ENCODE measurements at places on chromosomes 16 and 17.

- DNase-seq, result peak; percentile 88
These were observed at the start of gene RANGRF for GRCh38 chr17:8288336-8289102. RANGRF (plus strand) TSS chr17:8288670; CDS start chr17:8288789, 119 bp downstream.

DNA sequence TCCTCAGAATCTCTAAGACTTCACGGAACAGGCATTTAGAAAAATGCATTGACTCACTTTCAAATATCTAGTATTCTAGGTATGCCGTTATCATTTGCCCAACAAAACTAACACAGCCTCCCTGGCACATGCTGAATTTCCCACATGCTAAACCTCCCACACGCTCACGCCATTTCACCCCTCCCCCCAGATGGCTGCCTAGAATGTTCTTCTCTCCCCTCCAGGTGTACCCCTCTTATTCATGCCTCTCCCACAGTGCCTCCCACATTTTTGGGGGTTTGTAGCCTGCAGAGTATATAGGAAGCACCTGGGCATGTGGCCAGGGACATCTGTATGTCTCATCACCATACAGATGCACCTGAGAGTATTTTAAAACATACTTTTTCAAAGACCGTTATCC is 38.2 kb upstream of the ICAM2 start:
- DNase-seq, result no peak

DNA sequence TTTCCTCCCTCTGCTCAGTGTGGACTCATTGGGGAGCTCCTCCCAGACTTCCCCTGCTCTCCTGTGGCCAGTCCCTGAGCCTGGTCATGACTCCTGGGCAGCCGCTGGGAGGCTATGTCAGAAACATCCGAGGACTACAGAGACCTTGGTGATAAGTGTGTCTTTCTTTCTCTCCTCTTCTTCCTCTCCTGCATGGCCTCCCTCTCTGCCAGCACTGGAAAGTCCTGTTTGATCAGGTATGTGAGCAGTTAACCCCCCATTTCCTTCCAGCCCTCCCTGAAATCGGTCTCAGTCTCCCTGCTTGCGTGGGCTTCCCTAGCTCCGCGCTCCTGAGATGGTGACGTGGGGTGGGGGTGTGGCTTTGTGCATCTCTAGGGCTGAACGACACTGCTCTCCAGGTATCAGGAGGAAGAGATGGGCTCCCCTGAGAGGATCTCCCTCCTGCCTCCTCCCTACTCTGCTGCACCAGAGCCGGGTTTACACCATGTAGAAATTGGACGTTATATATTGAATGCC is 2.1 kb downstream of the RHBDL3 start:
- DNase-seq, result no peak

DNA sequence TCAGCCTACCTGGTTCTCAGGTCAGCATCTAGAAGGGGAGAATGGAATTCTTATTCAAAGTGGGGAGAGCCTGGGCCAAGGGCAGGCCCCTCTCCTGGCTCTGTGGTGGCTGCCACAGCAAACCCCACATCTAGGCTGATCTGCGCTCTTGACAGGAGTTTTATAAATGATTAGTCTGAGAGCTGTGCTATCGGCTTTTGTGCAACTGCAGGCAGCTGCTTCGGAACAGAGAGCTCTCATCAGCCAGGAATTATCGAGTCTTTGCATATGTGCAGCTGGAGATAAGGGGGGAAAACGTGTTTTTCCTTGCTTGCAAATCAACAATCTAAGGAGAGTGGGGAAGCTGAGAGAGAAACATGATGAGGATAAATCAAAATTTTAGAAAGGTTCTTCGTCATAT is 91.7 kb downstream of the HS3ST3A1 start:
- DNase-seq, result no peak

GRCh38 chr17:72872396-72872795 is 220.1 kb downstream of the SLC39A11 start:
- DNase-seq, result no peak

DNA sequence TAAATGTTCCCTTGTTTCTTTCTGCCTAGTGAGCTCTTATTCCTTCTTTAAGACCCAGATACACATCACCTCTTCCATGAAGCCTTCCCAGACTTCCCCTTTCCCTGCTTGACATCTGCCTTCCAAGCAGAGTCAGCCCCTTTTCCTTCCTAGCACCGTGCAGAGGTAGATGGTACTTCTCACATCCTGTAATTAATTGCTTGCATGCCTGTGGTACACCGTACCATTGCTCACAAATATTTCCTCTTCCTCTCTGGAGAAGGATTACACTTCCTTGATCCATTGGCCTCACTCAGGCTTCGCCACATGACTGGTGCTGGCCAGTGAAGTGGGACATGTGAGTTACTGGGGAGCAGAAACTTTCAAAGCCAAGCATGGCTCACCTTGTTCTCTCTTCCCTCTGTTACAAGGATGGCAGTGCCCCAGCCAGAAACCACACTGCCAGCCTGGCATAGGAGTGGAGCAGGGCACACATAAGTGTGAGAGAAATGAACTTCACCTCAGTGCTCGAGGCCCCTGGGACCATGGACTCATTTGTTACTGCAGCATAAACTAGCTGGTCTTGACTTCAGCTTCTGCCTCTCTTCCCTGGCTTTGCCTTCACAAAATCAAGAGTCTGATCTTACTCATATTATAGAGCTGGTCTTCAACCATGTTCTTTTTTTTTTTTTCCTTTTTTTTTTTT is 44.0 kb downstream of the SOST start:
- no peak for DNase-seq

GRCh38 chr17:28385037-28385400 is 13.5 kb downstream of the SARM1 start:
- no peak for DNase-seq

GRCh38 chr16:2858245-2859025 is 465 bp upstream of the PRSS22 start:
- DNase-seq, result no peak

DNA sequence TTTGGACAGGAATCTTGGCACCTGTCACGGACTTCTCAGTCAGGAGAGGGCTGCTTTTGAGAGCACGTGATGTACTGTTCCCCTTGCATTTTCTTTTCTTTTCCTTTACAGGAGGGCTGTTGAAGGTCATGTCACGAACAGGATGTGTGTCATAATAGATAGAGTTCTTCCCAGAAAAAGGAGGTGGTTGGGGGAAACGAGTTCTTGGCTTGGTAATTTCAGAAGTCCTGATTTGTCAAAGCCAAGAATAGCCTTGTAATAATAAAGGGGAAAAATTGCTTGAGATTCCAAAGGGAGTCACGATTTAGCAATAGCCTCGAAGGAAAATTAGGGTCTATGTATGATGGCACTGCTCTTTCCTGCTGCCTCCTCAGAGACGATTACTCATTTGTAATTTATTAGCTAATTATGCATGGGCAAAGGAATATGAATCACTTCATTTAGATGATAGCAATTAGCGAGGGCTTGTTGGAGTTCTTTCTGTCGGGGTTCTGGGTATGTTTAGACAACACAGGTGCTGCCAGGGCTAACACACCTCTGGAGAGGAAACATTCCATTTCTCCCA is 277.7 kb upstream of the N4BP1 start:
- no peak for DNase-seq

- no peak for DNase-seq
These were observed 17.3 kb upstream of the KRT24 start for GRCh38 chr17:40720899-40721298.

DNA sequence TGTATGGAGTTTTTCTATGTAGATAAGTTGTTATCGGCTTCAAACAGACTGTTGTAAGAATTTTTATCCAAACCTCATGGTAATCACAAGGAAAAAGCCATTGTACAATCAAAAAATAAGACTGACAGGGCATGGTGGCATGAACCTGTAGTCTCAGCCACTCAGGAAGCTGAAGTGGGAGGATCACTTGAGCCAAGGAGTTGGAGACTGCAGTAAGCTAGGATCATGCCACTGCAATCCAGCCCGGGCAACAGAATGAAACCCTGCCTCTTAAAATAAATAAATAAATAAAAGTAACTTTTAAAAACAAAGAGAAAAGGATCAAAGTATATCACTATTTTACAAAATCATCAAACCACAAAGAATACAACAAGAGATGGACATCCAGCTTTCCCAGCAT is 14.4 kb downstream of the OR1A1 start:
- no peak for DNase-seq

DNA sequence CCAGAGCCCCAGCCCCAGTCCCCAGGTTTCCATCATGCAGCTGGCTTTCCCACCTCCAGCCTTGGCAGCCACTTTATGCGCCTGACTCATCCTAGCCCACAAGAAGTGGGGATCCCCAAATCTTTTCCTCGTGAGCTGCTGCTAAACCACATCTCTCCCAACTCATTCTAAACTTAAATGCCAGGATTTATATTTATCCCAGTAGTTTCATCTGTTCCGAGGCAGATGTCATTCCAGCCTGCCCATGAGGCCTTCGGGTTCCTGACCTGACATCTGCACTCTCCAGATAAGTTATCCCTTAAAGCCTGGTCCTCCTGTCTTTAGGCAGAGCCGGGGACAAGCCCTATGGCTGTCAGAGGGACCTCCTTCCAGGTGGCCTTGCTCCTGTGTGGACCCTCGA is 16.6 kb downstream of the PLXDC1 start:
- no peak for DNase-seq

DNA sequence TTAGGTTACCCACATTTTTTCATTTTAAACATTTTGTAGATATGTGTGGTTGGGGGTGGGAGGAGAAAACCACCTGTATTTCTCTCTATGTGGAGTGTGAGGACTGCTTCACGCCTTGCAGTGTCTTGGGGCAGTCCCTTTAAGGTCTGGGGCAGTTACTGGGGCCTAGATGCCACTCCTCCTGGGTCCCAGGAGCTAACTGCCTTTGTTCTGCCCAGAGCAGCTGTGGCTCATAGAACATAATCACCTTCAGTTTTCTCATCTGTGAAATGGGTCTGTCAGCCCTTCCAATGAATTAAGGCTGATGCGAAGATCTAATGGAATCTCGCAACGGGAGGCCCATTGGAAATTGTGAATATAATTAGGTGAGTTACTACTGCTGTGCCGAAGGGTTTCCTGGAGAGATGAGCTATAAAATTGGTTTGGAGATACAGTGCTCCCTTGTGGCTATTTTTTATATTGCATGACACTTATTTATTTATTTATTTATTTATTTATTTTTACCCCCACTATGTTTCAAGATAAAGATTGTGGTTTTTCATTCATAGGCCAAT is 22.9 kb downstream of the DHRS7C start:
- peak; percentile 8 for DNase-seq

DNA sequence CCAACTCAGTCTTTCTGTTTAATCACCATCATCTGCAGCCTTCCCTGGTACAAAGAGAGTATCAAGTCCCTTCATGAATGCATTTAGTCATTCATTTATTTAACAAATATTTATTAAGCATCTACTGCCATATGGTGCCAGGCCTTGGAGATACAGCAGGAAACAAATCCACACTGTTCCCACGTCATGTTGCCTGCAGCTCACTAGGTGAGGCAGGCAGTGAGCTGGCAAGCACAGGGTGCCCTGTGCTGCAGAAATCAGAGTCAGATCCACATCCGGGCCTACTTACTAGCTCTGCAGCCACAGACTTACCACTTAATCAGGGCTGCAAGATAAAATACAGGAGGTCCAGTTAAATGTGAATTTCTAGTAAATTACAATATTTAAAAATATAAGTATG is 38.5 kb upstream of the CES5A start:
- no peak for DNase-seq

DNA sequence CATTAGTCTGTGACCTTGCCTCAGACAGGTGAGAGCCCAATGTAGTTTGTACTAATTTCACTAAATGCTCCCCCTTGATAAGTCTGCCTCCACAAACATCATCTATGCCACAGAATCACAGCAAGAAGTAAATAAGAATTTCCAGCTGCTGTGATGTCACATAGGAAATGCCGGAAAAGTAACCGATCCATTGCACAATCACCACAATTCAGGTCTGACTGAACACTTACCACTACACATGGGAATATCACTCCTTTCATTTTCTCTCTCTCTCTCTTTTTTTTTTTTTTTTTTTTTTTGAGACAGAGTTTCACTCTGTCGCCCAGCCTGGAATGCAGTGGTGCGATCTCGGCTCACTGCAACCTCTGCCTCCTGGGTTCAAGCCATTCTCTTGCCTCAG is 79.0 kb upstream of the CDH11 start:
- no peak for DNase-seq

- peak; percentile 80 for DNase-seq
These were observed at the start of gene NT5C for GRCh38 chr17:75131278-75132017. NT5C (minus strand) TSS chr17:75131742; CDS start chr17:75131707, 35 bp downstream.
